NCI-H2107 (cell line): ENCODE measurements at places on chromosomes 4 and X.

DNA sequence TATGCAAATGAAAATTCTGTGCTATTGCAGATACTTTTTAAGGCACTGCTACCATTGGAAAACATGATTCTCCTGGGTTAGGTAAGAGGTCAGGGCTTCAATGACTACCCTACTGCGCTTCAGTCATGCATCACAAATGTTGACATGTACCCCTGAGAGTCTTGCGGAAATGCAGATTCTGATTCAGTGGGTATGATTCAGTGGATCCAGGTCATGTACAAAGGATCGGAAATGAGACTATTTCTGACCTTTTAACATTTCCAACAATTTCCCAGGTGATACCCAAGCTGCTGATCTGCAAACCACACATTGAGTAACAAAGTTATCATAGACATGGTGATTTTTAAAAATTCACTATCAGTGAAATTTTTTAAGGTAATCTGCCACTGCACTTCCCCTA, 62.6 kb downstream of the DDX53 start:
- no peak for DNase-seq

DNA sequence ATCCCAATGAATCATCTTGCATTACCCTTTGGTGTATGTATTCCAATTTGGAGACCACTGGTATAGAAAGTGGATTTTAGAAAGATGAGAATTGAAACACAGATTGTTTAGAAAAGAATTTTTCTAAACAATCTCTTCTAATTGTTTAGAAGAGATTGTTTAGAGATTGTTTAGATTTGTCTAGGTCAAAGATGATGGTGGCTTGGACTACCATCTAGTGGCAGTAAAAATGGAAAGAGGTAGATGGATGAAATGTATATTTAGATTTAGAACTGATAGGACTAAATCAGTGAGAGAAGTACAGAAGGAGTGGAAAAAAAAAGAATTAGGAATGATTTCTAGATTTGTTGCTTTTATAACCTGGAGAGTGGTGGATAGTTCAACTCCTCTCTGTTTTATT, 70.6 kb downstream of the ARSJ start:
- DNase-seq, result no peak

- no peak for DNase-seq
Observed at GRCh38 chr4:109083911-109084310, 218.5 kb downstream of the COL25A1 start.

DNA sequence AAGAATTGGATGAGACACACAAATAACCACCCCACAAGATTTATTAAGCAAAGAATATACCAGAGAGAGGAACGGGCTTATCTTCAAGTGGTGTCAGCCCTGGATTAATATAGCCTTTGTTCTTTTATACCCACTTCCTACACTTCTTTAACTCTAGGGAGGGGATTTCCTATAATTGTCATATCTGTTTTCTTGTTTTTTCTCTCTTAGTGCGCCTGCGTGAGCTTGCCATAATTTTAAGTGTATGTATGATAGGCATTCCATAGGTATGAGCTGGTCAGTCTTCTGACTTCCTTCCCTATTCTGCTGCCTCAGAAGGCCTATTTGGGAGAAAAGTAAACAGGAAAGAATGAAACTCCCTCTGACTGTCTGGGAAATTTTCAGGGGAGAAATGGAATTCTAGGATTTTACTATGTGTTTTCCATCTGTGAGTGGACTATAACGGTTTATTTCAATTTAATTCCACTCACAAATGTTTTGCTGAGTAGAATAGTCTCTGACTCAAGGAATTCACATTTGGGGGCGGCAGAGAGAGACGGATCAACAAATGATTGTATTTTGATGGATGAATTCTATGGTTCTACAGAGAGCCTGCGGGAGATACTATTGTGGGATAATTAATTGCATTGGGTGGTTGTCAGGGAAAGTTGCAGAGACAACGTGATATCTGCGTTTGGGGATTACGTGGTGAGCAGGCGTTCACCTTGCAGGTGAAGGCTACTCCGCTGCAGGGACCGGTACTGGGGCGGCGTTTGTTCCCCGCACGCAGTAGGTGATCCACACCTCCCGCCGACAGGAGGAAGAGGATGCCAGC, 626 bp upstream of the CEP135 start:
- DNase-seq, result no peak

- DNase-seq, result no peak
Observed at GRCh38 chr4:110109455-110109854, 89.0 kb downstream of the ELOVL6 start.

DNA sequence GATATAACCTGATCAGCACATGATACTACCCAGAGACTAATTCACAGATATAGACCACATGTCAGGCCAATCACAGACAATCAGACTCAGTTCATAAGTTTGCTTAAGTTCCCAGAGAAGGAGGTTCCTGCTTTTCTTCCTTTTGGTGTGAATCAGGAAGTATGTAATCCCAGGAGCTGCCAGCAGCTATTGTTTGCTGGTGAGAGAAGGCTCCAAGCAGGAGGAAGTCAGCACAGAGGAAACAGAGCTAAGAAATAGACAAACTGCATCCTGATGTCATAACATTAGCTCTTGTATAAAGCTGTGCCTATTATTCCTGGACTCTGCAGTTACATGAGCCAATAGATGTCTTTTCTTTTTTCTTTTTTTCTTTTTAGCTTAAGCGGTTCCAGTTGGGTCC, 50.9 kb downstream of the UCHL1 start:
- no peak for DNase-seq
